Fibroblast of skin of back (primary cell): ENCODE measurements at places on chromosomes 3 and 15.

- no peak for DNase-seq
Measured at GRCh38 chr3:73623346-73623745, 1.4 kb downstream of the PDZRN3 start.

DNA sequence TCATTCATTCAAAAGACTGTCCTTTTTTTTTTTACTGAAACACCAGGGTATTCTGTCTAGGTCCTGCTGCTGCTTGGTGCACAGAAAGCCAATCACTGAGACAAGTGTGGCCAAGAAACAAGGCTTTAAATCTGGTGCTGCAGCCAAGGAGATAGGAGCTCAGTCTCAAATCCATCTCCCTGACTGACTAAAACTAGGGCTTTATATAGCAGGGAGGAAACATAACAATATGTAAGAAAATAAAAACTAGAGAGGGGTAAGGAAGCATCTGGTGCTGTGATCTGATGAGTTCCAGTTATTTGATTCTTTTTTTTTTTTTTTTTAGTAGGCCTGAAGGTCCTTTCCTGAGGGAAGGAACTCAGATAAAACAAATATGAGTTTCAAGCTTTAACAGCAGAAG, 139.8 kb downstream of the ATG7 start:
- no peak for DNase-seq

DNA sequence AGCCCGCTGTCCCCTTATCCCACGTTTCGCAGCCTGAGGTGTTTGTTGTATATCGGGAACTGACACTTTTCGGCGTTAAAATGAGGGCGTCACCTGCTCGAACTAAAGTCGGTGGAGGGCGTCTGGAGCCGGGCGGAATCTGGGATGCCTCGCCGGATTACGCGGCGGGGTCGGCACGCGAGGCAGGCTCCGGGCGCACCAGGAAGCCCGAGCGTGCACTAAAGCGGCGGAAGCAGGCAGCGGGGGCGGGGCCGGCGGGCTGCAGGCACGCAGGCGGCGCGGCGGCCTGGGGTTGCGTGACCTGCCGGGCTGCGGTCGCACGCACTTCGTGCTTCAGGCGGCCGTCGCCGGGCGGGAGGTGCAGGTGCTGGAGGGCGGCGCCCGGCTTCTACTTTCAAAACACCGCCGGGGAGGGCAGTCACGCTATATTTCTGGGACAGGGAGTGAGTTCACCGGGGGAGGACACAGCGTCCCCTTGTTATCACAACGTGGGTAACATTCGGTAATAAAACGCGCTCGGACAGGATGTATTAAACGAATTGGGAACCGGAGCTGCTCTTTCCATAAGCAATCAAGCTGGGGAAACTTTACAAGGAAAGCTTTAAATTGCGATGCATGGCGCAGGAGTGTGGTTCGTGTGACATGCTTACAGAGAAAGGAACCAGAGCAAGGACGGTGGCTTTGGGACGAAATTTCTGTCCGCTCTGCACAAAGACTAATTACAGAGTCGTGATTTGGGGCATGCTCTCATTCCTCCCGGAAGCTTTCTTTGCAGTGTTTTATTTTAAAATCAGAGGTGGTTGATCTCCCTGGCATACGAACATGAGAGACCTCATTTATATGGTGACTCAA, 9.1 kb upstream of the LEKR1 start:
- DNase-seq, result peak; percentile 87

GRCh38 chr15:66287461-66288057, 5.8 kb upstream of the DIS3L start:
- DNase-seq, result peak; percentile 42

DNA sequence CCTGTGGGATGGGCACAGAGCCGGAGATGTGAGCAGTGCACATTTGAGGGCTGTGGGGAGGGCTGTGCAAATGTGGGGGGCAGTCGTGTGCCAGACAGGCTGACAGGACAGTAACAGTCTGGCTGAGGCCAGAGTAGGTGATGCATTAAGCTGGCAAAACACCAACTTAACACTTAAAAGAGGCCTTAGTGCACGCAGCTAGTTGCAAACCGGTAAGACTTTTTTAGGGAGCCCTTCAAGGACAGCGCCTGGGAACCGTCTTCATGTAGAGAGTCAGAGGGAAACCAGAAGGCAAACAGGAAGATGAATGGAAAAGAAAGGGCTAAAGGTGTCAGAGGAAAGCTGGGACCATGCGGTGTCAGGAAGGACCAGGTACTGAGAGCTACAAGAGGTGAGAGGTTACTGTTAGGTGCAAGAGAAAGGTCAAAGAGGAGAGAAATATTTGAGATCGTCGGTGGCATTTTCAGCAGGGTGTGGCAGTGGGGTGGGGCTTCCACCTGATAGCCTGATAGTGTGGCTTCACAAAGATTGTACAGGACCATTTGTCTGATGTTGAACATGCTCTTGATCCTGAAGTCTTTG, 30.0 kb upstream of the CHD2 start:
- no peak for DNase-seq

DNA sequence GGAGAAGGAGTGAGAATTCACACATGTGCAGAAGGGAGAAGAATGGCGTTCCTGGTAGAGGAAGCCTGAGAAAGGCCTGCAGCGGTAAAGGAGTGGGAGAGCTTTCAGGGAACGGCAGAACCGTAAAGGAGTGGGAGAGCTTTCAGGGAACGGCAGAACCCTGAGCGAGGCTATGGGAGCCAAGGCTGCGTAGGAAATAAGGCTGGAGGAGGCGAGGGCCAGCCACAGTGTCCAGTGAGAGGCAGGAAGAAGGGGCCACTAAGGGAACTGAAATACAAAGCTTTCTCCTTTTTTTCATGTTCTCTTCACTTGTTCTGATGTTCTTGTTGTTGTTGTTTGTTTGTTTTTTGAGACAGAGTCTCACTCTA, 41.6 kb downstream of the GOLGA6L10 start:
- DNase-seq, result no peak

- no peak for DNase-seq
Measured at GRCh38 chr3:42612928-42613327, 12.4 kb downstream of the NKTR start.

- DNase-seq, result no peak
Measured at GRCh38 chr3:78494851-78495250, 1272.9 kb downstream of the ROBO1 start.

- peak; percentile 36 for DNase-seq
Measured at GRCh38 chr3:32340039-32340438, 51.6 kb upstream of the CMTM7 start.

DNA sequence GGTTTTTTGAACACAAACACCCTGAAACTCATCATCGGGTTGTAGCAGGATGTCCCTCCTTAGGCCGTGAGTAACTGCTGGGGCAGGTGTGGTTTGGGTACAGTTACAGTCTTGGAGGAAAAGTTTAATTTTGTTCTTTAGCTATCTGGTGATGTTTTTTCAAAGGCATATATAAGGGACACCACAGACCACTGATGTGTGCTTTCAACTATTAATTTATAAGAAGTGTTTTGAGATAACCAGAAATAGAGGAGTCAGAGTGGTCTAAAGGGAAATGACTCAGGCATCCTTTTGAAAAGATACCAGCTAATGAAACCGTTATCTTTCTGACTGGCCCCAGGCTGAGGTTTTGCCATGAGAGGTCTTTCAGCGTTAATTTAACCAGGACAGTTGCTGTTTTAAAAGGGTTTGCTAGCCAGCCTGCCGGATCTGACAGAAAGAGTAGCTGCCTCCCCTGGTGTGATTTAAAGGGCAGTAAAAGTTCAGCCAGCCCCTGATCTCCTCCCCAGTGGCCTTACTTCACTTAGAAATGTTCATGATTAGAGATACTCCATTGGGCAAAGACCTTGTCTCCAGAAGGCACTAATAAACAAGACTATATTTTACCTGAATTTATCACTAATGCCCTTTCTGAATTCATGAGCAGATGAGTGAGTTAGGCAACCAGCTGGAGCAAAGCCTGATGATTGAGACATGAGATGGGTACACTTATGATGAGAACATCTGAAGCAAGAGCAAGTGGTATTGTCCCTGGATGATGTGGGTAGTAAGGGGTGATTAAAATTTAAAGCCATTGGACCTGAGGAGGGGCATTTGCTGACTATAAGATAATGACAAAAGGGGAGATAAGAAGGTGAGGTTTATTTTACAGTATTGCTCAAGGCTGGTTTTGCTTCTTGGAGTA, 482.5 kb upstream of the TBL1XR1 start:
- DNase-seq, result peak; percentile 33

DNA sequence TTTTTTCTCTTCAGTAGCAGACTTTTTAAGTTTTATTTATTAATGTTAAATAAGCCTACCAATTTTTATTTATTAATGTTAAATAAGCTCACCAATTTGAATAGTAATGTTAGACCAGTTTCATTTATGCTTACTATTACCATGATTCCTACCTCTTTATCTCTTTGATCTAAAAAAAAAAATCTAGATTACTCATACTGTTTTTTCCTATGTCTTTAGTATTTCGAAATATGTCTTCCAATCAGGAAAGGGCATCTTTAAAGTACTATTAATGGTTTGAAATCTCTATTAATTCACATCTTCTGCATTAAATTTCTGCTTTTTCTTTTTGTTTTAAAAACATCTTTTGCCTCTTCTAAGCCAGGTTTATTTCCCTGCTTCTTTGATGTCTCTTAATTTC, 27.5 kb upstream of the MAPKBP1 start:
- DNase-seq, result no peak

GRCh38 chr3:66335671-66336070, 114.9 kb downstream of the SLC25A26 start:
- no peak for DNase-seq

DNA sequence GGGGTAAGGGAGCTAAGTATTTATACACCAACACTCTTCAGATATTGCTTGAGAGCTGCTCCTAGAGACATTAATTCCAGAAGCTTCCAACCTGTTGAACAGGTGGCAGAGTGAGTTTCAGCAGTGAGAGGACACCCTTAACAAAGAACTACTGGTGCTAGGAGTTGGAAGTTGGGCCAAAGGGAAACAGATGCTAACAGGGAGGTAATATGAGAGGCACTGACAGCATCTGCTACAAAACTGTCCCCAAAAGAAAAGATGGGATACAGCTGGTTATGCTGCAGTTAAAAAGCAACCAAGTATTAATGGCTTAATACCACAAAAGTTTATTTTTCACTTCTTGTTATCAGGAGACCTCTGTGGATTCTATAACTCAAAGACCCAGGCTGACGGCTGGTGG, 104.5 kb upstream of the SATB1 start:
- DNase-seq, result no peak

DNA sequence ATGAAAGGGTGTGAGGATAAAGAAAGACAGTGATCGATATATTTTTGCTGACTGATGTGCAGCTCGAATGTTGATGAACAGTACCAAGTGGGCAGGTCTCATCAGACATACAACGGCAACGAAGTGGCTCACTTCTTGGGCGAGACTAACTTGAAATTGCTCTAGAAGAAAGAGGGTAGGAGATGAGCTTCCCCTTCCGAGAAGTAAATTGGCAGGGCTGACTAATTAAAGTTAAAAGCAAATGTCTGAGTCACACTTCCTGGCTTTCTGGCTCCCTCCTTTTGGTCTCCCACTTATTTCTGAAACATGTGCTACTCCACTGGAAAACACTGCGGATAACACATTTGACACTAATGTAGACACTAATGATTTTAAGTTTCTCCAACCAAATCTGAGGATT, 228.3 kb downstream of the ABHD5 start:
- peak; percentile 41 for DNase-seq

DNA sequence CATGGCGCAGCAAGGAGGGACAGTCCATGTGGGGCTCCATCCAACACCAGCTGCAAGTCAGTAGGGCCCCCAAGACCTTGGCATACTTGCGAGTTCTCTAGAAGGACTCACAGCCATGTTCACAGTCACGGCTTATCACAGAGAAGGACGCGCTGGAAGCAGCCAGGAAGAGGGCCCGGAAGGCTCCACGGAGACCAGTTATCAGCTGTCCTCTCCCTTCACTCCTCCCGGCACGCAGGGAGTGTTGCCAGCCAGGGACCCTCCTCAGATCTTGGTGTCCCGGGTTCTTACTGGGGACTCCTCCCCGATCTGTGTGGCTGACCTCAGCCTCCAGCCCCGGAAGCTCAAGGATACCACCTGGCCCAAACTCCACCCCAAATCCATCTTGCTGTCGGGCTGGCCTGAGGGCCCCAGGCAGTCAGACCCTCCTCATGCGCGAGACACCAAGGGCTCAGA, 68.0 kb downstream of the SLTM start:
- DNase-seq, result no peak

GRCh38 chr15:79427781-79428598, 4.1 kb upstream of the MINAR1 start:
- no peak for DNase-seq

- peak; percentile 85 for DNase-seq
Measured at GRCh38 chr3:61560517-61561373, 626 bp upstream of the PTPRG start.

DNA sequence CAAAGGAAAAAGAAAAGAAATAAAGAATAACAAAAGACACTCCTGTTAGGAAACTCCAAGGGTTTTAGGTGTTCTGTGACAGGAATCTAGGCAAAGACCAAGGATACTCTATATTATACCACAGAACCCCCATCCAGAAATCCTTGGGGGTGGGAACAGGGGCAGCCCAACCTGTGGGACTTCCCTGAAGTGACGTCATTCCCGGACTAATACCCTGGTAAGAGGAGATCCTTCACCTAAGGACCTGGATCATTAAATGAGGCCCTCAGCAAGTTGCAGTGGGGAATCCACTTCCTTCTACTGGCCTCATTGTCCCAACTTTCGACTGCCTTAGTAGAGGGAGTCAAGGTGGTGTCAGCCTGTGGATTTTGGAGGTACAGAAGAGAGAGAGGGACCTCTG, 41.1 kb upstream of the ZNF148 start:
- DNase-seq, result no peak

GRCh38 chr15:74179101-74179841, 5.8 kb downstream of the ISLR start:
- peak; percentile 94 for DNase-seq

- peak; percentile 46 for DNase-seq
Measured at GRCh38 chr3:156317462-156318074, 197.2 kb downstream of the KCNAB1 start.

- DNase-seq, result peak; percentile 27
Measured at GRCh38 chr3:133955892-133956291, 60.2 kb upstream of the RAB6B start.

- no peak for DNase-seq
Measured at GRCh38 chr15:98794211-98794610, 145.9 kb downstream of the IGF1R start.

- DNase-seq, result no peak
Measured at GRCh38 chr15:34786206-34786605, 9.1 kb downstream of the ACTC1 start.

GRCh38 chr3:137693791-137694190, 70.3 kb upstream of the SOX14 start:
- no peak for DNase-seq

DNA sequence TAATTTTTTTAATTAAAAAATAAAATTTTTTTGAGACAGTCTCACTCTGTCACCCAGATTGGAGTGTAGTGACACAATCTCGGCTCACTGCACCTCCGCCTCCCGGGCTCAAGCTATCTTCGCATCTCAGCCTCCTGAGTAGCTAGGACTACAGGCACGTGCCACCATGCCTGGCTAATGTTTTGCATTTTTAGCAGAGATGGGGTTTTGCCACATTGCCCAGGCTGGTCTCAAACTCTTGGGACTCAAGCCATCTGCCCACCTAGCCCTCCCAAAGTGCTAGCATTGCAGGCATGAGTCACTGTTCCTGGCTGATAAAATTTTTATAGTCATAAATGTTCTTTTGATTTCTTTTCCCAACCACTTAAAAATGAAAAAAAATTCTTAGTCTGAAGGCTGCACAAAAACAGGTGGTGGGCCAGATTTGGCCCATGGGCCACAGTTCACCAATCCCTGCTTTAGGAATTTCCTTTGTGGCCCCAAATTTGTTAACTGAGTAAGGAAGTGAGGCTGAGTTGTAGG, 9.2 kb downstream of the UBA5 start:
- DNase-seq, result no peak
